ENCODE measurements at places on chromosomes 1 and 21. TPM values are rescaled to one million over a fixed set of nuclear protein-coding genes. Genes with fewer than 3 reads are reported as not detected.

The GCSAML gene
- polyA plus RNA-seq = 0.12 TPM

- no peak for DNase-seq
Observed at GRCh38 chr21:25979845-25980616, 190.5 kb downstream of the APP start.

GRCh38 chr21:39946199-39946598 is 79.0 kb downstream of the PCP4 start:
- DNase-seq = no peak

- DNase-seq = no peak
Observed at GRCh38 chr1:86470859-86471258, 2.1 kb downstream of the CLCA1 start.

The SLX9 gene
- 18.5 TPM for polyA plus RNA-seq

The RXFP4 gene
- polyA plus RNA-seq = not detected

The IFNGR2 gene
- polyA plus RNA-seq = 62.9 TPM

DNA sequence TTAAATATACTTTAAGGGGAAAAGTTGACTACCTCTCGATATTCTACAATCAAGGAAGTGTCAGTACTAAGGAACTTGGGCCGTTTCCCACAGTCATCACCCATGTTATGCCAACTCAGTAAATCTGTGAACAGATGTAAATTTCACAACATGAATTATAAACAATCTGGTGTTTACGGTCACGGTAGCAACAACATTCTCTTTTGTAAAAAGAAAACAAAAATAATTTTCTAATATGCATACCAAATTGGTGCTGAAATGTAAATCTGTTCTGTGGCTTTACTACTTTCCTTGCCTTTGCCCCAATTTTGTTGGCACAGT is 1.2 kb downstream of the SH3GLB1 start:
- no peak for DNase-seq

GRCh38 chr1:28965271-28965870 is 51.0 kb downstream of the EPB41 start:
- DNase-seq = no peak

- DNase-seq = no peak
Observed at GRCh38 chr1:31509124-31510072, 66.9 kb upstream of the TINAGL1 start.

DNA sequence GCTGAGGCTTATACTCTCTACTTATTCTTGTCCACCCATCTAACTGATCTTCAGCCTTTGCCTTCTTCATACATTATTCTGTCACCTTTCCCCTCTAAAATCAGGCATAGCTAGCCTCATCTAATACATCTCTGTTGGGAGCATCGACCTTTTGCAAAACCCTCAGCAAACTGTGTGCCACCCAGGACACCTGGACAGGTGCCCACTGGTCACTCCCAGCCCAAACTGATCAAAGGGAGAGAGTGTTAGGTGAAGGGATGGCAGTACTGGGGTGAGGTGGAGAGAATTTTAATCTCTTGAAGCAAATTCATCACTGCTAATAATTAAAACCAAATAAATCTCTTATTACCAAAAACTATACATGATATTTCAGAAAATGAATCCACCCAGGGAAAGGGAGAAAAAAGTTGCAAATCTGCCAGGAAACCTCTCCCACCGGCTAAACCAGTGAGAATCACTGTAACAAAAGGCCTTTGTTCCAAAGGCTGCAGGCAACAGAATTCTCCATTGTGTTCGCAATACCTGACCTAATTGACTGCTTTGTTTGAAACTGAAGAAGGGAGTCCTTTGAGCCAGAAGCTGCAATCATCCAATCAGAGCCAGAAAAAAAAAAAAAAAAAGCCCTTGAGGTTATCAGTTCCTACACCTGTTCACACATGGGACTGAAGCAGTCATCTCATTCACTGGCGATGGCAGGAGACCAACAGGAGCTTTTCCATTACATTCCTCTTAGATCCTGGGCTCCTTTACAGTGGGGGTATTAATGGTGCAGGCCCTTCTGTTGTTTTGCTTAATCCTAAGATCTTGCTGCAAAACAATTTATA is 172.6 kb downstream of the APP start:
- peak; percentile 25 for DNase-seq

The CFAP57 gene
- 0.15 TPM for polyA plus RNA-seq

DNA sequence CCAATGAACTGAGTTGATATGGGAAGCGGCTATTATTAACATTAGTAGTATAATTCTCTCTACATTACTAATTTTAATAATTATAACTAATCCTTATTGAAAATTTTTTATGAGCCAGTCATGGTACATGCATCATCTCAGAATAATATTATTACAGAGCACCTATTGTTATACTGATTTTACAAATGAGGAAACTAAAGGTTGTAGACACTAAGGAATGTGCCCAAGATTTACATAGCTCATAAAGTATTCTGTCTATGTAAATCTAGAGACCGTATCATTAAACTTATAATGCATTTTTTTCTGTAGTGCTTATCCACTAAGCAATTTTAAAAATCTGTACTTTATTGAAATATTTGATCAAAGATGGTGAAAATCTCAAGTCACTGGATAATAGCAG is 825.9 kb downstream of the PLA2G4A start:
- no peak for DNase-seq

DNA sequence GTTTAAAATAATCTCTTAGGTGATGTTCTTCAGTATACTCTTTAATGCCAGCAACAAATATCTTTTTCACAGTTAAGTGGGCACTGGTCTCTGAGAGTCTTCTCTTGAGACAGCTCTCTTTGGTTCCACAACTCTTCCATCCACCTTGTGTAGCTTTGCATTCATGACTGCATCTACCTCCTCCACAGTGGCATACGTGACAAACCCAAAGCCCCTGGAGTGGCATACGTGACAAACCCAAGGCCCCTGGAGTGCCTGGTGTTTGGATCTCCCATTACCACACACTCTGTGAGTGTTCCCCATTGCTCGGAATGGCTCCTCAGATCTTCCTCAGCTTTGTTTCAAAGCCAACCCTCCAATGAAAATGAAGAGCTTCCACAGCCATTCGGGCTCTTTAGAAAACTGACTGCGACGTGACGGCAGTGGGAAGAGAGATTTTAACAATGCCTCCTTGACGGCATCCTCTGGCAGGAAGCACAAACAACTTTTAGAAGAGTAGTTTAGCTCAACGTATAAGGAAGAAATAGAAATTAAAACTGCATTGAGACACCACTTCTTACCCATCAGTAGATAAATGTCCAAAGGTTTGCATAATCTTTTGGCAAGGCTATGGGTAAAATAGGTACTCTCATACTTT is 45.8 kb downstream of the SLC30A7 start:
- DNase-seq = no peak

GRCh38 chr1:10680487-10680886 is 116.0 kb downstream of the CASZ1 start:
- DNase-seq = no peak

GRCh38 chr1:147515045-147515869 is 26.0 kb upstream of the BCL9 start:
- DNase-seq = no peak

The MRPL37 gene
- polyA plus RNA-seq = 59.6 TPM

The ATXN7L2 gene
- polyA plus RNA-seq = 24.1 TPM

The PLXNA2 gene
- polyA plus RNA-seq = 33.6 TPM

DNA sequence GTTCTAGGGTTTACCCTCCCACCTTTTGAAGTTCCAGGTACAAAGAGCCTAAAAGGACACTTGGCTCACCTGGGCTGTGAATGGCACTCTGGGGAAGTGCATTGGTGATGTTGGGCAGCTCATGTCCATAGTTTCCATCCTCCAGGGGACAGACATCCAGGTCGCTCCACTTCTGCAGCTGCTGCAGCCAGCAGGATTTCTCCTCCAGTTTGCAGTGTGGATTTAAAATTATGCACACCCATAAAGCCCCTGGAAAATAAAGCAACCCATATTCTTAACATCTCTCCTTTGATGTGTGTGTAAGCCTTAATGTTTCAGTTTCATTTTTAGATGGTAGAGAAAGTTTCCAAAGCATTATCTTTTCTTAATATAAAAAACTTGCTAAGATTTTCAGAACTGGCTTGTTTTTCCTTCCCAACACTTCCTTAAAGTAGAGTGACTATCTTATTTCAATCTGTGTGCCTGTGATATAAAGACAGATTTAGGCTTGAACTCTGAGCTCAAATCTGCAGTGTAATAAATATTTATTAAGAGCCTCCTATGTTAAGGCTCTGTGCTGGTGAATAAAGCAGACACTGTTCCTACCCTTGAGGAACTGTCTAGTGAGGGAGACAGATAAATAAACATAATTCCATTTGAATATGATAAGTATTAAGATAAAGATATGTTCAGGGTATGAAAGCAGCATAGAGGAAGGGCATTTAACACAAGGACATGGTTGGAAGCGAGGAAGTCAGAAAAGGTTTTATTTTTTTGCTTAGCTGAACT is 39.1 kb downstream of the UROD start:
- no peak for DNase-seq

DNA sequence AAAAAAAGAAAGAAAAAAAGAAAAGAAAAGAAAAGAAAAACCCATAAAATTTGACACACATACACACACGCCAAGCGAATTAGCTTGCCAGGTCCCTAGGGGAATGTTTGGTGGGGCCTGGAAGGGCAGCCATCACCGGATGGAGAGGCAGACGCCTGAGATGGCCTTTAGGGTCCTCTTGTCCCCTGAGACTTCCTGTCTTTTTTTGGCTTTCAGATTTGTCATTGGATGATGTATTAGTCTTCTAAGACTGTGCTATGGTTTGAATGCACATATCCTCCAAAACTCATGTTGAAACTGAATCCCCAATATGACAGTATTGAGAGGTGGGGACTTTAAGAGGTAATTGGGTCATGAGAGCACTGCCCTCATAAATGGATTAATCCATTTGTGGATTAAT is 211.8 kb downstream of the TOMM20 start:
- no peak for DNase-seq

DNA sequence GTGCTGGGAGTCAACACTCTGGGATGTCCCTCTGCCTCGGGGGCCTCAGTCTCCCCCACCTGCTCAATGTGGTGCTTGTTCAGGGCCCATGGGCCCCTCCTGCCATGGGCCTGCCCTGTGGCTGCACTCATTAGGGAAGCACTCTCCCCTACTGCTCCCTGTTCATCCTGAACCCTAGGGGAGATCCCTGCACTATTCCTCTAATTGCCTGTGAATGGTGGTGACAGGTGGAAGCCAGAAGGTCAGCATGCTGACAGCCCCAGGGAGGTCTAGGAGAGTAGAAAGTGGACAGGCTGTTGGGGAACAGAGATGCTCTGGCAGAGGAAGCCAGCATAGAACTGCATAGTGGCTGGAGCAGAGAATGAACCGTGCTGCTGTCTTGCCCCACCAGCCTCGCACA is 217.6 kb downstream of the TRABD2B start:
- no peak for DNase-seq

The THEM5 gene
- 0.55 TPM for polyA plus RNA-seq

DNA sequence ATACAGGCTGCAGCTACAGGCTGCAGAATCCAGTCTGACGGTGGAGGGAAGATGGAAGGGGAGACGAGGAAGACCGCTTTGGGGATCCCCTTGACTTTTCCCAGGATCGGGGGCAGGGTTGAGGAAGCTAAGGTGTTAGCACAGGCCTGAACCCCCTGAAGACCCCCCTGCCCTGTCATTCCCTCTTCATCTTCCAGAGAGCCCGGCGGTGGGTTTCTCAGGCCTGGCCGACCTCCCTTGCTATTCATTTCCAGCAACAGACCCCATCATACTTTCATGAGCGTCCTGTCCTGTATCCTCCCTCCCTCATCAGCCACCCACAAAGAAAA is 112.0 kb downstream of the PGBD5 start:
- no peak for DNase-seq

The SFN gene
- polyA plus RNA-seq = 0.42 TPM

The DENND1B gene
- polyA plus RNA-seq = 4.1 TPM

DNA sequence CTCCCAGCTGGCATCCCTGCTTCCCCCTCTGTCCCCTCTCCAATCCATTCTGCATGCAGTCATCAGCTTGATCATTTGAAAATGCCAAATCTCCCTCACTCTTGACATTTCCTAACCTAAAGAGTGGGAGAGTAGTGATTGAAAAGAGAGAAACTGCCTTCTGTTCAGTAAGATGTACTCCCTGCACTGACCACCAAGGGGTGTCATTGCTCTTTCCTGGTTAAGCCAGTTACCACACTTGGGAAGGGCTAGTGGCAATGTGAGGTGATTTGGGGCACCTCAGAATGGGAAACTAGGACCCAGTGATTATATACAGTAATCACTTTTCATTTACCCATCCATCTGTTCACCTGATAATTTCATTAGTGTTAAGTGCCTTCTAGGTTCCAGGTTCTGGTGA is 6.9 kb upstream of the TMEM269 start:
- no peak for DNase-seq

GRCh38 chr1:222168621-222169020 is 379.3 kb downstream of the HHIPL2 start:
- DNase-seq = no peak

DNA sequence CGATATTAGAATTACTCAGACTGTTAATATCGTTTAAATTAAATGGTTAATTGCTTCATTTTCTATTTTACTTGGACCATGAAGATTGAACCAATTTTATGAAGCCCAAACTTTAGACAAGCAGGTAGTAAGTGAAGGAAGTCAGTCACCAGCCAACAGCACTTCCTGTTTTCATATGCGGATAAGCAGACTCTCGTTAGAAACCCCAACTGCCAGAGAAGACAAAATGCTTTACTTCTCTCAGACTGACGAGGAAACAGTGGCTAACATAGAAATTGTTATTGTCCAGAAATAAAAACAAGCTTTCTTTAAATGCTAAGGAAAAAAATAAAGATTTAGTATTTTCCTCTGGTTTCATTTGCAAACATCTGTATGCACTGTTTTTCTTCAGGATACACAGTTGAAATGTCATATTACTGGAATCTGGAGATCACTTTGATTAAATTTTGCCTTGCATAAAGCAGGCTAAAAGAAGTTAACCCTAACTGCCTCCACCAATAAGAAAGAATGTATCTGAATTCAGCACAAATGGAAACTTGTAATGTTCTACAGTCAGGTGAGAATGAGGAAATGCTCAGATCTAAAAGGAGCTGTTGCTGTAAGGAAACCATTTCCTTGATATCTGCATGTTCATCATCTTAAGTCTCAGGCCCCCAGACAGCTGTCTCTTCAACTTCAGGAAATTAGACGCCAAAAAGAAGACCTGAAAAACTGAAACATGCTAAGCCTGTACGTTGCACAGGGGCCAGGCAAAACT is 129.8 kb upstream of the SAMSN1 start:
- no peak for DNase-seq

DNA sequence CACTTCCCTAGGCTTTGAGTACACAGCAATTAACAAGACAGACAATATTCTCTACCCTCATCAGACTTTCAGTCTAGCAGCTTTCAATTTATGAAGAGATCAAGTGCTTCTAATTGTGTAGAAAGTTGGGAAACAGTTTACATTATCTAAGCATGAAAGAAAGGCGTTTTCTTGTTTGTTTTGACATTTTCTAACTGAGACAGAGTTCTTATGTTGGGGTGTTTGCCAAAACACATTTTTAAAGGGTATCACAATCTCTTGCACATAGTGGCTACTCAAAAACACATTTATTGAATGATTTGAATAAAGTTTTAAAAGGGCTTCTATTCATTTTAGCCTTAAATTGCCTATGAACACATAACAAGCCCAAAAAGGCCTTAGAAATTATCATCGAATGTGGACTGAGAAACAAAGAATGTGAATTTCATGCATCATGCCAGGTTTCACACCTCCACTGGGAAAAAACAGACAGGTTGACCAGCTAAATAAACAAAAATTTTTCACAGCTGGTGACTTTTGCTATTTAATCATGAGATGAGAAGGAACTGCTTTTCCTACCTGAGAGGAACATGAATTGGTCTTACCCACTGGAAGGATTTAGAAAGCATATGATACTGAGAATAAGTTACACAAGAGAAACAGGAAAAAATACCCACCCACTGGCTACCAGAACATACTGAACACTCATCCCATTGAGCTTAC is 394.5 kb upstream of the PKN2 start:
- no peak for DNase-seq

Measured in muscle of back (tissue), 13 donors.